ENCODE measurements at places on chromosomes 7 and 10.

GRCh38 chr10:9786576-9786975 is 1231.1 kb upstream of the CELF2 start:
- no peak for DNase-seq

DNA sequence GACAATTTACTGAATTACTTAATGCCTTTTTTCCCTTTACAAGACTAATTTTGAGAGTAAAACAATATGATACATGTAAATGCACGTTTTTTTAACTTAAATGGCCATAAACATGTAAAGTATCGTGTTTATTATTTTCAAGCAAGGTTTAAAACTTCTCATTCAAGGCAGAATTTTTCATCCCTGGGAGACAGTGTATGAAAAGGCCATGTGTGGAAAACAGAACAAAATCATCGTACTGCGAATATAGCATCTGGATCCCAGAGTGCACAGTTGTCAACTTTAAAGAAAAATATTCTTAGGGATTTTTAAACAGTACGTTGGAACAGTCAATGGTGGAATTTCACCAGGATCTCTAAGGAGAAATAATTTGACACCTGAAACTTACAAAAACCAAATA is 1.1 kb upstream of the RAB11FIP2 start:
- no peak for DNase-seq

DNA sequence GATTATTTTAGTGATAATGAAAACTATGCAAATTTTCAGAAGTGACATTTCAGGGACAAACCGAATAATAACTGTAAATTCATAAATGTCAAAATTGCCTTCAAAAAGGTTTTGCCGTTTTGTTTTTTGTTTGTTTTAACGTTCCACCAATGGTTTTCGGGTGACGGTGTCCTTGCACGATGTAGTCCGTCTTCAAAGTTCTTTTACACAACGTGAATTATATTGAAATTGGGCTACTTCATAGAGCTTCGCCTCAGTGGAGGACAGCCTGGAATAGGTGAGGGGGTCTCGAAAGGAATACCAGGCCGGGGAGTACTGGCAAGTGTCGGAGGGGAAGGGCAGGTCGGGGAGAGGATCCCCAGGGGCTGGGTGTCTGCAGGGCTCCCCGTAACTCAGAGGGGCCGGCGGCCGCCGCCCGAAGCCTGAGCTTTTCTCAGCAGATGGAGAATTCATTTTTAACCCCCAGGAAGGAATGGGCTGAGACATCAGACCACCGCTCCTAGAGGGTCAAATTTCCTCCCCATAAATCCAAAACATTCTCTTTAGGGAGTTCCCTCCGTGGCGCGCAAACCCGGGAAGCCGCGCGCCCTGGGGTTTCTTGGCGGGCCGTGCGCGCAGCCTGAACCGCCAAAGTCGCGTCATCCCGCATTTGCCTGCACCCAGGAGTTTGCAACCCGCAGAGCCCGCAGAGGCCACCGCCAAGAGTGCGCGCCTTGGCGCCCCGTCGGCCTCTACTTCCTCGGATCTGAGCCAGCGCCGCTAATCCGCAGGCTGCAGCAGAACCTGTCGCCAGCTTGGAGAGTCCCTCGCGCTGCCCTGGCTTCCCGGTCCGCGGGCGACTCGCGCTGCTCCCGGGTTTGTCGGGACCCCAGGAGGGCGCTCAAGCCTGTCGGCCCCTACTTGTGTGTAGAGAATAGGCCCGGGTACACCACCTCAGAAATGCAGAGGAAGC is 17.3 kb upstream of the EVX1 start:
- no peak for DNase-seq

GRCh38 chr10:59382831-59383295 is 20.5 kb upstream of the FAM13C start:
- DNase-seq: no peak

- no peak for DNase-seq
Measured at GRCh38 chr10:14025283-14026189, 305.2 kb downstream of the FRMD4A start.

DNA sequence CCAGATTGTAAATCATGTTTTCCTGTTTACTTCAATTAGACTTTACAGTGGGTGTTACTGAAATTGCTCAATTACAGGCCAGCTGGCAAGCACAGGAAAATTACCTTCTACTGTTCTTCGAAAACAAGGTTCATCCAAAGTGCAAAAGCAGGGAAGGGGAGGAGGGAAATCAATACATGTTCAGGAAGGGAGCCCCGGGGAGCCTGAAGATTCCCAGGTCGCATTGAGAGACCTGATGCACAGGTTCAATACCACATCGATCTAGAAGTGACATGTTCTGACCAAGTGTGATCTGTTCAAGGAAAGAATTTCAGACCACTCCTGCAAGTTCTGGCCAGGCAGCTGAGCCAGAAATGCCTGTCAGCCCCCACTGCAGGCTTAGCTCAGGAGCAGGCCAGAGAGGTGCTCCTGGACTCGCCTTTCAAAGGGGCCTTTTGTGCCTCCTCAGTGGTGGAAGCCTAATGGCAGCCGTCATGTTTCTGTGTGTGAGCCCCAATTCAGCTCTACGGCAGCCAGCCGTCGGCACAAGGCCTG is 35.9 kb downstream of the FAM53B start:
- no peak for DNase-seq

GRCh38 chr7:1762238-1762945 is 92.3 kb downstream of the ELFN1 start:
- DNase-seq: no peak

DNA sequence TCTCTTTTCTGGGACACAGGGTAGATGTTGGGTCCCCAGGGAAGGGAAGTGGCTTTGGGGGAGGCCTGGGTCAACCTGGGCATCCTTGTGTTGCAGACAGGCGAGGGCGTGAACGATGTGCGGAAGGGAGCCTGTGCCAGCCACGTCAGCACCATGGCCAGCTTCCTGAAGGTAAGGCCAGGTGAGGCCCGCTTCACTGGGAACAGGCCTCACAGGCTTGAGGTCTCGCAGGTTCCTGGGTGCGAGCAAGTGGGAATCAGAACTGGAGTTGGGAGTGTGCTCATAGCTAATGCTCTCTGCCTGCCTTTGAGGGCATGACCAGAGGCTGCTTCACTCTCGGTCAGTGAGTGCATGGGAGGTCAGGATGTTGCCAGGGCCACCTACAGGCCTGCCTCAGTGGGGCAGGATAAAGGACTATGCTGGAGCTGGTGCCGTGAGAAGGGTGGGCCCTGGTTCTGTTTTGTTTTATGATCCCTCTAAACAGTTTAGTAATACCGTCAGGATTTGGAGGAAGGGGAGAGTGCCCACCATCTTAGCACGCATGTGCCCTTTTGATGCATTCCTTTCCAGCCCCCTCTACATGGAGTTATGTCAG is 8.4 kb downstream of the DBNL start:
- no peak for DNase-seq

Data from pulmonary artery endothelial cell (primary cell).